ENCODE measurements at places on chromosomes 5 and 9.
A peak's percentile ranks its signal among the peaks of the same experiment; 100 is the strongest.

- DNase-seq = no peak
Observed at GRCh38 chr5:117982691-117983090, 1005.7 kb downstream of the DTWD2 start.

DNA sequence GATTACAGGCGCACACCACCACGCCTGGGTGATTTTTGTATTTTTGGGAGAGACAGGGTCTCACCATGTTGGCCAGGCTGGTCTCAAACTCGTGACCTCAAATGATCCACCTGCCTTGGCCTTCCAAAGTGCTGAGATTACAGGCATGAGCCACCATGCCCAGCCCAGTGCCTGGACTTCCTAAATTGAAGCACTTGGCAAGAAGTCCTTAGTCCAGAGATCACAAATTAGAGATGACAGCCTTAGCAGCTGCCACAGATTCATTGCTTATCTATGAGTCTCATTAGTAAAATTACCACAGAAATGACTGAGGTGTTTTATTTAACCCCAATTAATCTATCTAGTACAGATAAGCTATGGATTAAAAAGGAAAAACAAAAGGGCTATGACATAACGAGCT is 19.2 kb downstream of the EFCAB9 start:
- no peak for DNase-seq

DNA sequence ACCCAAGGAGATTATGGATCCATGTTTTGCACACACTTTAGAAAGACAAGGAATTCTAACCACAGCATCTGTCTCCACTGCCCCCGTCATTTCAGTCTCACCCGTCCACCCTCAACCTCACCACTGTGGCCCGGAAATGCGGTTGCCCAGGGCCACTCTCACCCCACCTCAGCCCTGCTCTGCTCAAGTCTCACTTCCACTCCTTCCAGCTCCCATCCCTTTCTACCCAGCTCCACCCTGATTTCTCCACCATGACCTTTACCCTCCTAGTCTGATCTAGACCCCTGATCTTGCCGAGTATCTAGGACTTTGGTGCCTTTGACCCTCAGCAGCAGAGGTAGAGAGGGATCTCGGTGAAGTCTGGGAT is 7.2 kb upstream of the KCNIP1 start:
- DNase-seq = no peak

GRCh38 chr5:135391116-135391868 is 7.7 kb downstream of the MACROH2A1 start:
- no peak for DNase-seq

- DNase-seq = no peak
Observed at GRCh38 chr5:112907166-112907631, 14.8 kb downstream of the REEP5 start.

DNA sequence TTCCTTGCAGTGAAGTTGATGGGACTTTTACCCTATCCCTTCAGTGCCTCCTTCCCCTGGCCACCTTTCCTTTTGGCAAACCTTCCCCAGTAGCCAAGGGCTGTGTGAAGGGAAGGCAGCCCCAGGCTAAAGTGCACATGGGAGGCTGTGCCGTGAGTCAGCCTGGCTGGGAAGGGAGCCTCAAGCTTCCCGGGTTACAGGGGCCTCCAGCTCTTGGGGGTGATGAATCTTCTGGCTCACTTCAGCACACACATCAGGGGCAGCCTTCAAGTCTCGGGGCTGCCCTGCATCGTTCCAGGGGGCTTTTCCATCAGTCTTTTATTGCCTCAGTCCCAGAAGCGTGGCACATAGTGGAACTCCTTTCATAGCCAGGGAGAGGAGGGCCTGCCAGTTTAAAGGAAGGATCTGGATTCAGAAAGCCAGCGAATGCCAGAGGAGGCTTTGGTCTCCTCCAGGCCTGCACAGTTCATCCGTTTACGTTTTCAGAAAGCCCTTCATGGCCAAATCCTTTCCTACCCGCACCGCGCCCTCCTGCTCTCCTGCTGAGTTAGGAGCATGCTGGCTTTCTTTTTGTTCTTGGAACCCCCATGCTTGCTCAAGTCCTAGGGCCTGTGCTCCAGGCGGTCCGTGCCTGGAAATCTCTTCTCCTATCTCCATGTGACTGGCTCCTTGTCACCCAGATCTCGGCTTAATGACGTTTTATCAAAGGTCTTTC is 134.8 kb upstream of the KLF4 start:
- DNase-seq = no peak

GRCh38 chr5:144458216-144458615 is 287.5 kb downstream of the KCTD16 start:
- DNase-seq = no peak

DNA sequence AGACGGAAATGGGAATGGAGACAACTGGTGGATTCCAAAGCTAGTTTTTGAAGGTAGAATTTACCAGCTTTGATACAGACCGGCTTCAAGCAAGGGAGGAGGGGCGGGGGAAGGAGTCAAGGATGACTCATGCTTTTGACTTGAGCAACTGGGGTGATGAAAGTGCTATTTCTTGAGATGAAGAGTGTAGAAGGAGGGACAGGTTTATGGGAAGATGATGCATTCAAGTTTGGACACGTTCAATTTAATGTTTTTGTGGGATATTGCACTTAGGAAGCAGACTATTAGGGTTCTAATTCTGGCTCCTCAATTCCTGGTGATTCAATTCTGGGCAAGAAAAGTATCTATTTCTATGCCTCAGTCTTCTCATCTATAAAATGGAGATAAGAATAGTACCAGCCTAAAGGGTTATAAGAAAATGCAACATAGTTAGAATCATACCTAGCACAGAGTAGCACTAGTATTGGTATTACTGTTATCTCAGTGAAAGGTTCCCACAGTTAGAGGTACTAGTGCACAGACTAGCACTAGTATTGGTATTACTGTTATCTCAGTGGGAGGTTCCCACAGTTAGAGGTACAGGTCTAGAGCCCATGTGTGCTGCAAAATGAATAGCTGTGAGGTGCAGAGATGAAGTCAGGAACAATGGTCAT is 4.6 kb downstream of the NIPAL4 start:
- DNase-seq = peak; percentile 60

GRCh38 chr5:7214906-7215416 is 181.0 kb upstream of the ADCY2 start:
- no peak for DNase-seq

DNA sequence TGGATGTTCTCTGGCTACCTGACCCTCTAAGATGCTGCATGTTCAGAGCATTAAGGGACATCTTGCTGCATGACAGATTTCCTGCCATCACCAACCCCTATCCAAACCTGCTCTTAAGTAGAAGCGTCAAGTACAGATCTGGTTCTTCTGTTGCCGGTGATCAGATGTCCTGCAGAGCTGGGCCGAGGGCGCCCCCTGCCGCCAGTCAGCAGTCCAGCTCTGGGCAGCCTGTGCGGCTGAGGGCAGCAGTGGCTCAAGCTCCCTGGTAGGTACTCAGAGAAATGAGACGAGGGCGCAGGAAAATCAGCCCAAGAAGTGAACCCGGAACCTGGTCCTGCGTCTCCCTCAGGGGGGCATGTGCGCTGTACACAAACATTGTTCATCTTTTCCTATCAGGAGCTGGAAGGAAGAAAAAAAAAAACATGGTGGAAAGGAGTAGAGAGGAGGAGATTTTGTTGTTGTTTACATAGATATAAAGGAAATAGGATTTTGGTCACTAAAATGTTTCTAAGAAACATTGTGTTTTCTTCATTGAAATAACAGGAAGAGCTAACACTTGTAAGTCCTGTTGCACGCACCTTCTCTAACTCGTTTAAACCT is 95.8 kb downstream of the CFAP90 start:
- peak; percentile 29 for DNase-seq

- no peak for DNase-seq
Observed at GRCh38 chr5:154523104-154523503, 45.1 kb upstream of the HAND1 start.

GRCh38 chr9:3549225-3549624 is 23.4 kb upstream of the RFX3 start:
- no peak for DNase-seq

DNA sequence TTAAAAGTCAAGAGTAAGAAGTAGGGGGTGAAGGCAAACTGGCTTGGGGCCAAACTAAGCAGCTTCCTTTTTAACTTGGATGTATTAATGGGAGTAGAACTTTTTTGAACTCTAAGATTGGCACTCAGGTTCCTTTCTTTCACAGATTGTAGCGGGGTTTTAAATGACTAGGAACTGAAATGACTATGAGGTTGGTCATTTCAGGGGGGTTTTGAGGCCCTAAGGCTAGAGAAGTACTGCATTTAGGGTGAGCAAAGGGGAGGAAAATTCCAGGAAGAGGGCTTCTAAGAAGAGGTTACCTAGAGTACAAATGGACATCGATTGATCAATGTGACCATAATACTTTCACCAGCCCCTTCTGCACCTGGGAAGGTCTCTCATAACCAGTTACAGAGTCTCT is 381.8 kb downstream of the MLLT3 start:
- no peak for DNase-seq

GRCh38 chr9:34554211-34555001 is 31.6 kb upstream of the ENHO start:
- DNase-seq = no peak

- no peak for DNase-seq
Observed at GRCh38 chr9:111161015-111161415, 122.7 kb upstream of the LPAR1 start.

DNA sequence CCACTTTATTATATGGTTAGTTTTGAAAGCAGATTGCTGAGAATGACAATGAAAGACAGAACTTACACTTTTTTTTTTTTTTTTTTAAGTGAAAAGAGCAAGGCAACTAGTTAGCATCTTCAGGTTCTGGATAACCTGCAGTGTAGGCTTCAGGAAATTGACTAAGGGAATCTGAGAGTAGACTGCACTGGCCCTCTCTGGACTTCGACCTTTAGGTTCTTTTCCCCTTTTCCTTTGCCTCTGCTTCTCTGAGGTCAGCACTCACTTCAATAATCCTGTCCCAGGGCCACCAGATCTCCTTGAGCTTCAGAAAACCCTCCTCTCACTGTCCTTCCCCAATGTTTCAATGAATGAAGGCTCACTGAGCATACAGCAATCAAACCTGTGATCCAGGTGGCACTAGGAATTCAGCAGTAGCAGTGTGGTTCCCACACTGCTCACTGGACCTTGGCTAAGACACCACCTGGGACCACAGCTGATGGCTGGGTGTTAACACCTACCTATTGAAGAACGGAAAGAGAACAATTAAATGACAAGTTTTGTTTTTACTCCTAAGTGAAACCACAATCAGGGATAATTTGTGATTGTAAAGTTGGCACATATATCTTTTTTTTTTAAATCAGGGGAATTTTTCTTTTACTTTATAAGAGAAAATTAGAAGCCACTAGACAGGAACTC is 85.8 kb upstream of the IL6ST start:
- DNase-seq = no peak

GRCh38 chr9:95807326-95807947 is 68.1 kb upstream of the ERCC6L2 start:
- DNase-seq = no peak

DNA sequence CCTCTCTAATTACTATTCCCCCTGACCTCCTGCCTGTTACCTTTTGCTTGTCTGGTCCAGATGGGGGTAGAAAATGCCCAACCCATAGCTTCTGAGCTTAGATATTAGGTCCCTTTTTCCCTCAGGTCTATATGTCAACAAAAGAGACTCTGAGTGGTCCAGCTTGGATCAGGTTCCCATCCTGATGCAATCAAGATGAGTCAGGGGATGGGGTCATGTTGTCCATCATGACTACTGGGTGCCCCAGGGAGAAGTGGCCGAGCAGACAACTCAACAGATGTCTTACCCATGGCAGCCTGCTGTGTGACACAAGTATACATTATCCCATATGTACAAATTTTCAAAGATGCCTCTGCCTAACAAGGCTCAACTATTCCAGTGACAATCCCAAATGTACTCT is 9.1 kb upstream of the ANKH start:
- no peak for DNase-seq

GRCh38 chr9:89874351-89875321 is 269.8 kb downstream of the GADD45G start:
- DNase-seq = no peak

DNA sequence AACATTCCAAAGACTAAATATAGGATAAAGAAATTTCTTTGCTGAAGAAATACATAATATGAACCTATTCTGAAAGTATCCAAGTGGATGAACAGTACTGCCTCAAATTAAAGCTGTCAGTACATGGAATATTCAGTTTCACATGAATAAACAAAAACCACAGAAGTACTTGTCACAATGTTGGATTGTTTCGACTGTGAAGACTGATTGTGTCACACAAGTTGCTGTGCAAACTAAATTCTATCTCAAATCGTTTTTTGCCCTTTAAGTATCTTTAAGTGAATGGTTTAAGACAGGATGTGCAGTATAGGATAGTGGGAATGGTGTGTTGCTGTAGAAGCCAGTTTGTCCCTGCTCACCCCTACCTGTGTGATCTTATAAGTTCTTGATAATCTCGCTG is 137.4 kb upstream of the OTULINL start:
- DNase-seq = no peak

GRCh38 chr5:69136293-69136692 is 30.7 kb upstream of the CCNB1 start:
- no peak for DNase-seq

DNA sequence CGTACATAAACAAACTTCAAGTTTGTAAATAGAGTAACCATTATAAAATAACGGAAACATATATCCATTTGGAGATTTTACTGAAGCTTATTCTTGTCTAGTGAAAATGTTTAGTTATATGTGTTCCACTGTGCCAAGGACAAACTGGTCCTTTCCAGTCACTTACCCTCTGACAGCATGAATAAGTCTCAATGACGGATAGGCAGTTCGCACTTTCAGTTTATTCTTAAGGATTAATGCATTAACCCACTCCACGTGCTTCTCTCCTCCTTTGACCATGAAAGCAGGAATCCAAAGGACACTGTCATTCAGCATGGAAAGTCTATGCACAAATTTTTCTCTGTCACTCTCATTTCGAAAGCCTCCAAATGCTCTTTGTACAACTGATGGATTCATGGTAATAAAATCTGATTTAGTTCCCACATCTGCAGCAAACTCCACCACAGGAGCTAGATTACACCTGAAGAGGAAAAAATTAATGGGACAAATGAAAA is 47.1 kb downstream of the ST8SIA4 start:
- no peak for DNase-seq

DNA sequence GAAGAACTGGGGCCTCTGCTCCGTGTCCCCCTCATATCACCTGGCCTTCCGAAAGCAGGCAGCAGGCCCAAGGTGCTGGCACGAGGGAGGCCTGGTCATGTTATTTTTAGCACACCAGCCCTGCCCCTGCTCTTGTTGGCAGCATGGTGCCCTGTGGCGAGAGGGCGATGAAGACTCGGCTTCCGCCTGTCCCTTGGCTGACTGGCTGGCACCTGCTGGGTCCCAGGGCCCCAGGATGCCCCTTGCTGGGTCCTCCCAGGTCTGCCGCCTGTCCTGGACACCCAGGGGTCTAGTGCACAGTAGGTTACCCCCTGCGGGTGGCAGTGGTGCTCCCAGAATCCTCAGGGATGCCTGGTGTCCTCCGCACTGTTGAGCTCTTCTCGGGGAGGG is 77.0 kb downstream of the RXRA start:
- no peak for DNase-seq

DNA sequence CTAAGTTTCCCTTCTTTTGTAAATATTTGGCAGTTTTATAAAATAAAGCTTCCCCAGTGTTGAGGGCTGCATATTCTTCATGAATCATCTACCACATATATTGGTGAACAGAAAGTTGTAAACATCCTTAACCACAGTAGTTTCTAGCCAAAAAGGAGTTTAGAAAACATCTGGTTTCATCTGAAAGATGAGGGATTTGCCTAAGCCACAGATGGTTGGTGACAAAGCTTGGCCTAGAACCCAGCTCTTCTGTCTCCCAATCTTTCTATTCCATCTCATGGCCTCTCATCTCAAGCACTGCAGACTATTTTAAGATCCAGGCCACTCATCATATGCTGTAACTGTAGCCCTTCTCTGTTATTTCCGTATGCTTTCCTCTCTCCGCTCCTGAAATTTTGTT is 232.3 kb upstream of the TRPM3 start:
- no peak for DNase-seq

GRCh38 chr9:31519424-31519823 is 865.0 kb upstream of the ACO1 start:
- DNase-seq = no peak
